Activated naive CD8-positive, alpha-beta T cell treated with anti-CD3 and anti-CD28 coated beads for 36 hours (primary cell): ENCODE measurements at places on chromosomes 2 and 18.

DNA sequence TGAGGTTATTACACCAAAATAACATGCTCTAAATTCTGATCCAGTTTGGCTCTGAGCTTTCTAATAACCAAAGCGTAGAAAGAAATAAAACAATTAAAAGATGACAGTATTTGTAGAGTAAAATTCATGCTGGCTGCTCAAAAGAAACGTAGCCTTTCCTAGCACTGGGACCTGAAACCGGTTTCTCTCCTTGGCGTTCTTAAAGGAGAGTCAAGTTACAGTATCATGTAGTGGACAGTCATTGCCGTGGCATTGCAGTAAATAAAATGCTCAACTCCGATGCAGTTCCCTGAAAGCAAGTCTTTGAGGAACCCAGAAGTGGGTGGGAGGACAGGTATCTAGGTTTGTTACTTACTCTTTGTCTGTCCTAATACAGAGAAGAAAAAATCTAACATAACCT lies 52.7 kb upstream of the ITM2C start:
- no peak for DNase-seq

DNA sequence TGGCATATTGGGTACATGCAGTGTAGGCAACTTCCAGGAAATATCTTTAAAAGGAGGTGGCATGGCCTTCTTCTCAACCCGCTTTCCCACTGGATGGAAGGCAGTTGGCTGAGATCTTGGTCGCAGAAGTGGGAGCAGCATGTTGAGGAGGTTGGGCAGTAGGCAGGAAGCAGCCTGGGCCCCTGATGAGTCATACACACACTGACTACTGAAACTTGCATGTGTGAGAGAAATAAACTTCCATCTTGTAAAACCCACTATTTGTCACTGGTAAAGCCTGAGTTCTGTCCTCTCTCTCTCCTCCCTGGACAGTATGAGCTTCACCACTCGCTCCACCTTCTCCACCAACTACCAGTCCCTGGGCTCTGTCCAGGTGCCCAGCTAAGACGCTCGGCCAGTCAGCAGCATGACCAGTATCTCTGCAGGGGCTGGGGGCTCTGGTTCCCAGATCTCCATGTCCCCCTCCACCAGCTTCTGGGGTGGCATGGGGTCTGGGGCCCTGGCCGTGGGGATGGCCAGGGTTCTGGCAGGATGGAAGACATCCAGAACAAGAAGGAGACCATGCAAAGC lies 233.8 kb upstream of the SPRED2 start:
- DNase-seq = peak; percentile 11

- no peak for DNase-seq
Measured at GRCh38 chr2:168152902-168153530, 94.4 kb downstream of the STK39 start.

DNA sequence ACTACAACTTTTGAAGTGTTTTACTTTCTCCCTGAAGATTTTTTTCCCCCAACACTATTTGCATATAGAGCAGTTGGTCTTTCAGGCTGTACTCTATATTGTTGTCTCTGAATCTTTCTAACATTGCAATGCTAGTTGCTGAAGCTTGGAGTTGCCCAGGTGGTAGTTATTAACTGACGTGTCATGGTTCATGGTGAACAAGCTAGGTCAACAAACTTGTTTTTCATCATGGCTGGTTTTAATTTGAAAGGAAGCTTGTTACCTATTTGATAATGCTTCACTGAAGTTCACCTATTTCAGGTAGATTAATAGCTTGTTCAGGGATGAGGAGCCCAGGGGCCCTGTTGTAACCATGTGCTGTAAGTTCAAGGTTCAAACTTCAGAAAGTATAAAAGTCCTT lies 158.8 kb upstream of the ZEB2 start:
- DNase-seq = no peak

DNA sequence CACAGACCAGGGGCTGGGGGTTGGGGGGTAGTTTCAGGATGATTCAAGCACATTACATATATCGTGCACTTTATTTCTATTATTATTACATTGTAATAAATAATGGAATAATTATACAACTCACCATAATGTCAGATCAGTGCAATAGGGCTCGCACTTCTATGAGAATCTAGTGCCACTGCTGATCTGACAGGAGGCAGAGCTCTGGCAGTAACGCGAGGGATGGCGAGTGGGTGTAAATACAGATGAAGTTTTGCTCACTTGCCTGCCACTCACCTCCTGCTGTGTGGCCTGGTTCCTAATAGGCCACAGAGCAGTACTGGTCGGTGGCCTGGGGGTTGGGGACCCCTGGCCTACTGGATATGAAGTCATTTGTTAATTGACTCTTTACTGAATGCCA lies 190.5 kb downstream of the CLIP4 start:
- DNase-seq = no peak

DNA sequence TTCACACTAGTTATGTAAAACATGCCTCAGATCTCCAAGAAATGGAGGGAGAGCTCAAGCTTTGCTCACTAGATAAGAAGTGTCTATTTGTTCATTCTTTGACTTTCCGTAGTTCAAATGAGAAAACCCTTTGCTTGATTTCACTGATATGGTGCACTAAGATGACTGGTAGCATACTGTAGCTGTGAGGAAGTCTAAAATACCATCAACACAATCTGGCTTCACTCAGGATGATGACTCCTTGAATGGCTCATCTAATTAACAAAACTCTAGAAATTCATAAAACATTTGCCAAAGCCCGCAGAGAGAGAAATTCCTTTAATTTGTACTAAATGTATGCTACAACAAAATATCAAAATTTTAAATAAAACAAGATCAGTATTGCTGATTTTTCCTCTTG lies 152.8 kb upstream of the STK17B start:
- DNase-seq = no peak

GRCh38 chr18:22549260-22549937 lies 131.7 kb upstream of the CTAGE1 start:
- no peak for DNase-seq

DNA sequence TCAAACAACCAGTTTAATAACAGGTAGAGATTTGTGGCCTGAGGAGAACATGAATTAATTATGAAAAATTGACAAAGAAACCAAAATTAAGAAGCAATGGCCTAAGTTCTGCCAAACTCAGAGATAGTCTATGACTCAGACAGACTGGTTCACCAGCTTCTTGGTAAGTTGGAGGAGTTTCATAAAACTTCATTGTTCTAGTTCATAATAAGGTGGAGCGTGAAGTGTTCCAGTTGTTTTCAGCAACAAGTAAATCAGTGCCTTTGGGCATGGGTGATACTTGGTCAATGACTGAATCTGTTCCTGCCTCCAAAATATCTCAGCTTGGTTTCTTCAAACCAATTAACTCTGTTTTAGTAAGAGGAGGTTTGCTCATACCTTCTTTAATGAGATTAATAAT lies 40.0 kb downstream of the SLC40A1 start:
- DNase-seq = no peak

- peak; percentile 97 for DNase-seq
Measured at GRCh38 chr2:68252400-68253218, at the start of gene PPP3R1. PPP3R1 (minus strand) TSS chr2:68252532; CDS start chr2:68252127, 405 bp downstream.

- DNase-seq = no peak
Measured at GRCh38 chr18:9001209-9001608, 101.3 kb upstream of the NDUFV2 start.

DNA sequence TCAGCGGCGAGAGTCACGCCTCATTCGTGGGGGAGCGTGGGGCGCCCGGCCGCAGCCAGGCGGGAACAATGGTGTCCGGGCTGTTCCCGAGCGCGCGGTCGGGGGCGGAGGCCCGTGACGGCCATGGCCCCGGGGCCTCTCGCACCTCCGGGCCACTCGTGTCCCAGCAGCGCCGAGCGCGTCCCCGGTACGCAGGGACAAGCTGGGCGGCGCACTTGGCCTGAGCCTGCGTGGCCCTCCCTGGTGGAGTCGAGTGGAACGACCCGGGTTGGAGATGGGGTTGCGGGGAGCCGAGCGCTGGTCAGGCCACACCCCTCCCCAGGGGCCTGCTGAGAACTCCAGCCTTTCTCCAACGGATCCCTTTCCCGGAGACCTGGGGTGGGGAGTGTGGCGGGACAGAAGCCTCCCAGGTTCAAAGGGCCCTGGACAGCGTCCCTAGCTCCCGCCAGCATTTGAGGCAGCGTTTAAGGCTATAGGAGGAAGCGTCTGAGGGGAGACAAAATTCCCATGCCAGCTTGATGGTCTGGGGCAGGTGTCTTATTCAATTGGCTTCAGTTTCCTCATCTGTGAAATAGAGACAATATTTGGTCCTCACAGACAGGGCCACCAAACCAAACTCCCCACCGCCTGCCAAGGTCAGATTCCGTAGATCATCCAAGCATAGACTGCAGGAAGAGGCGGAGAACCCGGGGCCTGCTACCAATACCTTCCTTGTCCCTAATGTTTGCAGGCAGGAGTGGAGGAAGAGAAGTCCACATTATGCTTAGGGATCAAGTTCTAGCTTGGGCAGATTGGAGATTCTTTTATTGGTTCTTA lies 553 bp downstream of the CNDP2 start:
- DNase-seq = peak; percentile 50

- DNase-seq = no peak
Measured at GRCh38 chr2:174263997-174264396, 15.7 kb upstream of the OLA1 start.

DNA sequence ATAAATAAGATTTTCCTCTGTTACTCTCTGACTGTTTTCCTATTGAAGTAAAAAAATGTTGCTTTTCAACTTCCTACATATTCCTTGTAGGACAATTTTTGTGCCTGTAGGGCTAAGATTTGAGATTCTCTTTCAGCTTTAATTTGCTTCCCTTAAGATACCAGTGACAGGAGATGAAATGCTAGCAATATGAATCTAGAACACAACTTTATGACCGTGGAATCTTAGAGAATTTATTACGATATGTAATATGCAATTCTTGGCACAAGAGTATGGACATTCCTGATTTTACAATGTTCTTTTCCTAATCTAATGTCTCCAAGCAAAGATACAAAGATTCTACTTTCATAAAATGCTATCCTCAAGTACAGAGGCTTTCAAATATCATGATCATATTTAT lies 180.9 kb downstream of the KCNE4 start:
- DNase-seq = no peak

GRCh38 chr2:121519732-121520640 lies 10.7 kb upstream of the RNU4ATAC start:
- DNase-seq = no peak

- no peak for DNase-seq
Measured at GRCh38 chr2:190280565-190281350, 38.9 kb downstream of the HIBCH start.

GRCh38 chr2:230714136-230714480 lies 1.5 kb downstream of the CAB39 start:
- DNase-seq = peak; percentile 16
